C1 segment of cervical spinal cord (tissue), 14 donors: ENCODE measurements at places on chromosomes 5 and 9.

GRCh38 chr5:134458234-134459009 lies 46.7 kb upstream of the CDKN2AIPNL start:
- no peak for DNase-seq

GRCh38 chr9:17772223-17772622 lies 193.4 kb downstream of the SH3GL2 start:
- no peak for DNase-seq

DNA sequence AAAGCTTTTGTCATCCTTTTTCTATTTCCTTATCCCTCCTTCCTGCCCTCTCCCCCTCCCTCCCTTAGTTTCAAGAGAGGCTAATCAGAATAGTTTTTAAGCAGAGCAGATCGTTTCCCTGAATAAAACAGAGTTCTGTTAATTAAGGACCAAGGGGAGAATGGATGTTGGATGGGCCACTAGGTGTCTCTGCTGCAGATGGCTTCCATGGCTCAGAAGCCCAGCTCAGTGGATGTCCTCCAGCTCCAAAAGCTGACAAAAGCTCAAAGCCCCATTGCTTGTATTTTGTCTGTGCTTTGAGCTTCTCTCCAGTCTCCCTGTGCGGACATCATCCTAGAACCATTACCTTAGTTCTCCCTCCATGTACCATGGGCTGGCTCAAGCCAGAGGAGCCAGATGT lies 21.0 kb upstream of the NPR3 start:
- DNase-seq, result no peak

DNA sequence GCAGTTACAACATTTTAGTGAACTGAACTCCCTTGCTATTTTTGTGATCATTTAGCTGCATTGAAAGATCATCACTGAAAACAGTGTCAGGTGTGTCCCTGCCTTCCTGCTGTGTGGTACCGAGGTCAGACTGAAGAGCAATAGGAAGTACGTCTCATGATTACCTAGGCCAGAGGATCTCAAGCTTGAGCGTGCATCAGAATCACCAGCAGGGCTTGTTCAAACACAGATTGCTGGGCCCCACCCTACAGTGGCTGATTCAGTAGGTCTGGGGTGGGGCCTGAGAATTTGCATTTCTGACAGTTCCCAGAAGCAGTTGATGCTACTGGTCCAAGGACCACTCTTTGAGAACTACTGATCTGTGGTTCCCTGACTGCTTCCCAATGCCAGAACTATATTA lies 159.6 kb downstream of the ACTL7B start:
- DNase-seq, result no peak

DNA sequence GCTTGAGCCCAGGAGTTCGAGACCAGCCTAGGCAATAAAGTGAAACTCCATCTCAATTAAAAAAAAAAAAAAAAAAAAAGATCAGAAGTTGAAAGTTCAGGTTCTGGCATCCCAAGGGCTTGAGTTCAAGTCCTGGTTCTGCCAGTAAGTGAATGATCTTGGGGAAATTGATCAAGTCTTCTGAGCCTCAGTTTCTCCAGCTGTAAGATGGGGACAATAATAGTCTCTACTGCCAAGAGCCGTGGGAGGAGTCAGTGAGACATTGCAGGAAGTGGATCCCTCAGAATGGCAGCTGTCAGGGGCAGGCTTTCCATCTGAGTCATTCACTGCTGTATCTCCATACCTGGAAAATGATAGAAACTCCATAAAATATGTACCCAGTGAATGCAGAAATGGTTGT lies 37.8 kb upstream of the FUBP3 start:
- DNase-seq, result no peak
